Activated CD4-positive, alpha-beta memory T cell treated with anti-CD3 and anti-CD28 coated beads, Interleukin-2, amount 10 ng/mL, durations not matched to agents 7 days and 5 days (primary cell): ENCODE measurements at places on chromosomes 3 and 15. TPM values are rescaled to one million over a fixed set of nuclear protein-coding genes. Genes with fewer than 3 reads are reported as not detected.

ERICH6 gene
- 0.81 TPM for total RNA-seq

TRH gene
- not detected for total RNA-seq

DNAH12 gene
- 0.05 TPM for total RNA-seq

ARHGEF26 gene
- 0.13 TPM for total RNA-seq

CLDN18 gene
- not detected for total RNA-seq

LTF gene
- total RNA-seq: not detected

KLHL40 gene
- total RNA-seq: not detected

TSC22D2 gene
- 13.9 TPM for total RNA-seq

CCDC54 gene
- not detected for total RNA-seq

GRCh38 chr15:29925227-29926082 is 103.2 kb upstream of the TJP1 start:
- no peak for DNase-seq

DNA sequence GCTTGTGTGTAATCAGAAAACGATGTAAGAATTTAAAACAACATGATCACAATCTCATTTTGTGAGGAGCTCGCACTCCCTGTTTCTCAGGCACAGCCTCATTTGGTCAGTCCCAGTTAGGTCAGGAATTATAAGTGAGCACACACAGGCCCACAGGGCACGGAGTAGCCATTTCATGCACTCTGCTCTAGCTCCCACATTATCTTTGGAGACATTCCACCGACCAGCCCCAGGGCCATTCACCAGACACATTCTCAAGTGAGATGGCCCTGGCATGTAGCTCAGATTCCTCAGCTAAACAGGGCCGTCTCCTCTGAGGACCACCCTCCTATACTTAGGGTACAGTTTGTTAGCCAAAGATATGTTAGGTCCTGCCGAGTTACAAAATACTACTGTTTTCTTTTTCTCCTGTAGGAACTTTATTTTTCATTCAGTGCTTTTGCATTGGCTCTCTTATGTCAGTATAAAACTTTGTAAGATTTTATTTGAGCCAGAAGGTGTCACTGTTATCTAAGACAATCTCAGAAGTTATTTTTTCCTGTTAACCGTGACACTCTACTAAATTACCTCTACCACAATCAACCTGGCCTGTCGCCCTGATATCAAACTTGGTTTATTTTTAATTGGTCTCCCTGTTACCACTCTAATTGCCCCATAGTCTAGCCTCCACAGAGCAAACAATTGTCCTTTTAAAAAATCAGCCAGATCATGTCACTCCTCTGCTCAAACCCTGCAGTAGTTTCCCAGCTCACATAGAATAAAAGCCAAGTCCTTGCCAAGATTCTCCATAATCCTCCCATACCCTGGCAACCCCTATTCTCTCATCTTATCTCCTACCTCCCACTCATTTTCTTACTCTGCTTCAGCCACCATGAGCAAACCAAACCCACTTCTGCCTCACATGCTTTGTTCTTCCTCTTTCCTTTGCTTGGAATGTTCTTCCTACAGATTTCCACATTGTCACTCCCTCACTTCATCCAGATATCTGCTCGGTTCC is 105.7 kb downstream of the PPP2R3A start:
- no peak for DNase-seq

- DNase-seq: no peak
These were observed 45.0 kb downstream of the ZMAT3 start for GRCh38 chr3:179026636-179027035.

- no peak for DNase-seq
These were observed 45.1 kb downstream of the ACP3 start for GRCh38 chr3:132362329-132362728.

- DNase-seq: no peak
These were observed 8.7 kb downstream of the MYL3 start for GRCh38 chr3:46854555-46854991.

GRCh38 chr15:94542391-94542790 is 311.0 kb downstream of the MCTP2 start:
- DNase-seq: no peak

GRCh38 chr3:161239700-161240099 is 18.6 kb downstream of the NMD3 start:
- DNase-seq: no peak

- no peak for DNase-seq
These were observed 106.5 kb upstream of the SATB1 start for GRCh38 chr3:18531662-18532061.

DNA sequence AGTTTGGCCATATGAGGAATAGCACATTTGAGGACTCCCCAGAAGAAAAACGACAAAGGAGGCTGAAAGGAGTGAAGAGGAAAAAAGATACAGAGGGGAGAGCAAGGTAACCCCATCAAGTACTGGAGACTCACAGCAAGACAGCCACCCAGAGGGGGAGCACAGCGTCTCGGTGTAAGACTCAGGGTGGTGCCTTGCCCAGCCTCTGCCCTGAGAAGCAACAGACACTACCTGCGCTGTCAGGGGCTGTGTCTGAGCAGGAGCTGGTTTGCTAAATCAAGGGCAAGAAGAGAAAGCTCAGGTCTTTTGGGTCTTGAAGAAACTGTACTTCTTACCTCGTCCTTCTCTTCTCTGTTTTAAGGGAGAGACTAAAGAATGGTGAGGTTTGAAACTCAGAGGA is 27.9 kb downstream of the FBXO45 start:
- DNase-seq: no peak

DNA sequence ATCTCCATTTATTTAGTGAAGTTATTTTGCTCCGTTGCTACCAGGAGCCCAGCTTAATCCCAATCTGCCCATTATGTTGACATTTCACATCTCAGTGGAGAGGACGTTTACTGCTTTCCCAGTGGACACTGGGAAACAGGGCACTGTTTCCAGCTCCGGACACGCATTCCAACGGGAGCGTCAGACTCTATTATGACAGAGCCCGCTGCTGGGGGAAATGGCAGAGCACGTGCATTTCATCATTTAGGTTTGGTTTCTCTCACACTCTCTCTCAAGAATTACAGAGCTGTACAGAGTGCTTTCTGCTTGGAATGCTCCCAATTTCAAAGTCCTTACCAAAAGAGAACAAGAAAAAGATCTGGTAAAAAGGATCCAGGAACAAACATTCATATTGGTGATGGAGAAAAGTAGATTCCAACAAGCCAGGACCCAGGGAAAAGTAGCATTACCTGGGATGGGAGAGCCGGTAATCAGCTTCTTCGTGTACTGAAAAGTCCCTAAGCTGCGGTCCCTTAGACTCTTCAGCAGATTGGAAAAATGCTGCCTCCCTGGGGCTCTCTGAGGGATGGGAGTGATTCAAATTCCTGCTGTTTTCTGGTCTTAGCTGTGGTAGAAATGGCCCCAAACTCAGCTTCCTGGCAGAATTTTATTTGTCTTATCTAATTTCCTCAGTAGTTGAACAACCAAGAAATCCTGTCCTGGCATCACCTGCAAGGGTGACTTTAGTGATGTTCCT is 136.0 kb upstream of the THBS1 start:
- DNase-seq: no peak

GRCh38 chr15:92069308-92070250 is 216.1 kb downstream of the SLCO3A1 start:
- peak; percentile 28 for DNase-seq

DNA sequence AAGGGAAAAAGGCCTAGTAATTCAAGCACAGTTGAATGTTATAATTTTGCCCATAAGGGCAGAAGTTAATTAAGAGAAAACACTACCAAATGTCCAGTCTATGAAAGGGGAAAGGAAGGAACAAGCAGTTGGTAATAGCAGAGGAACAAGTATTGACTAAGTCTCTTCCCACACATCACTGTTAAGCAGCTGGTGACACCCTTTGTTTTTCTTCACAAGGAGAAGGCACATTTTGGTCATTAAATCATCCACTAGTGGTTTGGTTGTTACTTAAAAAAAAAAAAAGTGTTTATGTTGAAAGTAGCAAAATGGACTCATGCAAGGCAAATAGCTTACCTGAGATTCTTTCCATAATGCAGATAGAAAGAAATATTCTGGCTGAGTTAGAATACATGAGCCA is 321.4 kb upstream of the NECTIN3 start:
- no peak for DNase-seq

DNA sequence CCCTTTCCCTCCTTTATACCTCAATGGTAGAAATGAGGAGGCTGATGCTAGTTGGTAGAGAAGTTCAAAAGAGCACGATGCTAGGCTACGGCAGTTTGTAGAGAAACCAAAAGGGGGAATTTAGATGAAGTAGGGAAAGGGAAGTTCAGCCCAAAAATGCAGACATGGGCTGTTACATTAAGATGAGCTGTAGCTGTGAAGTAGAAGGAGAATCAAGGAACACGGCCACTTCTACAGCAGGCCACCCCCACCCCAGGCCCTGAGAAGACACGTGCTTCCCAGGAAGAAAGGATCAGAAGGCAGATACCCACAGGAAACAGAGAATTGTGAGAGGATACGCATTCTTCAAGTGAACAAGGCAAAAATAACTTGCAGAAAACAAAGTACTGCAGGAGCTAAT is 2.1 kb upstream of the PARP14 start:
- no peak for DNase-seq
